SJSA1 (cell line): ENCODE measurements at places on chromosomes 2 and 18. TPM values are rescaled to one million over a fixed set of nuclear protein-coding genes. Genes with fewer than 3 reads are reported as not detected.

GRCh38 chr2:88845772-88846661, 154.5 kb downstream of the RPIA start:
- no peaks in the 10 kb centered on the region for H3K4me1 ChIP-seq
- no peak overlapping the region for H3K27ac ChIP-seq
- no peaks in the 10 kb centered on the region for H3K36me3 ChIP-seq
- H3K4me3 ChIP-seq: no peak overlapping the region

Gene TMEM163
- not detected in 2 replicates for total RNA-seq

DNA sequence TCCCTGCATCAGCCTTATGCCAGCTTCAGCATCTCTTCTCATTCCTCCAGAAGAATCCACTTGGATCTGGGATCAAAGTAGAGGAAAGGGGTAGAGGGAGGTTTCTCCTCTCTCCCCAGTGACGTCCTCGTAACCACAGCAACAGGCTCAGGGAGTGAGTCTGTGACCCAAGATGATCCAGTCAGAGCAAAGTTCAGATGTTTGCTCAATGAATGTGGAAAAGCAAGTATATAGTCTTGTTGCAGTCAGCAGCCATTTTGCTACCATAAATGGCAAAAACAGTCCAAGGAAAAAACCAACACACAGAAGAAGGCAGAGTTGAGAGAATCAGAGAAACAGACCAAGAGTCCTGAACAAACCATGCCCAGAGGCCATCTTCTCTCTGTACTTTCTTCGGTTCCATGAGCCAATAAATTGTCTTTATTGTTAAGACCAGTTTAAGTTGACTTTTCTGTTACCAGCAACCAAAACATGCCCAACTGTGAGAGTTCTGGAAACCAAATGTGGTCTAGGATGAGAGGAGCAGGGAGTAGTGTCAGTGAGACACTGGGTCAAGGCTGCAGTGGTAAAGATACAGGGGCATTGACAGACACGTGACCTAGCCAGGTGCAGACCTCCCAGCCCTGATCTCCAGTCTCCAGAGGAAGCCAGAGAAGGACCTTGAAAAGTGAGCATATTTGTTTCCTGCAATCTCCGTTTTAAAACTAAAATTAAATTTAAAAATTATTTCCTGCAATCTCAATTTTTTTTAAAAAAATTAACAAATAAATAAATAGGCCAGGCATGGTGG, 3.2 kb upstream of the CXCR1 start:
- no peaks in the 10 kb centered on the region for H3K4me1 ChIP-seq
- no peak overlapping the region for H3K4me3 ChIP-seq
- H3K27me3 ChIP-seq: 0 out of 2 replicates have a peak, but pooled peaks cover 10% of the 10 kb centered on the region
- no peak overlapping the region for H3K27ac ChIP-seq

Gene MEP1B
- total RNA-seq: not detected in 2 replicates

DNA sequence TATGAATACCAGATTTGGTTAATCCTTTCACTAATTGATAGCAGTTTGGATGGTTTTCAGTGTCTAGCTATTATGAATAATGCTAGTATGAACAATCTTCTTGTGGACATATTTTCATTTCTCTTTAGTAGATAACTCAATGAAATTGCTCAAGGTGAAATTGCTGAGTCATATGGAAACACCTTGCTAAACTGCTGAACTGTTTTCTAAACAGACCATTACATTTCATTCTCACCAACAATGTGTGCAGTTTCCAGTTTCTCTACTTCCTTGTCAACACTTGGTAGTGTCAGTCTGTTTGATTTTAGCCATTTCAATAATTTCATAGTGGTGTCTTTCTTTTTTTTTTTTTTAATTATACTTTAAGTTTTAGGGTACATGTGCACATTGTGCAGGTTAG, 250.0 kb downstream of the HRH4 start:
- DNase-seq: no peak
- H3K36me3 ChIP-seq: no peaks in the 10 kb centered on the region
- H3K4me3 ChIP-seq: no peak overlapping the region
- H3K27ac ChIP-seq: no peak overlapping the region
- no peaks in the 10 kb centered on the region for H3K27me3 ChIP-seq

DNA sequence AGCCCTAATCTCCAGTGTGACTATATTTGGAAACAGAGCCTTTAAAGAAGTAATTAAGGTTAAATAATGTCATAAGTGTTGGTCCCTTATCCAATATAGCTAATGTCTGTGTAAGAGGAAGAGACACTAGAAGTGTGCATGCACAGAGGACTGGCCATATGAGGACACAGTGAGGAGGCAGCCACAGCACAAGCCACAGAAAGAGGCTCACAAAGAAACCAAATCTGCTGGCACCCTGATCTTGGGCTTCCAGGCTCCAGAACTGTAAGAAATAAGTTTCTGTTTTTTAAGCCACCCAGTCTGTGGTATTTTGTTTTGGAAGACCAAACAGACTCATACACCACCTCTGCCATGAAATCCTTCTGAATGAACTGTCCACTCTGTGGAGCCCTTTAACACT, 186.4 kb upstream of the SLC39A10 start:
- no peak overlapping the region for H3K27ac ChIP-seq
- H3K36me3 ChIP-seq: no peaks in the 10 kb centered on the region
- DNase-seq: no peak
- no peaks in the 10 kb centered on the region for H3K27me3 ChIP-seq
- no peaks in the 10 kb centered on the region for H3K4me1 ChIP-seq
- H3K4me3 ChIP-seq: no peak overlapping the region

Gene GPR75
- total RNA-seq: 1.5 and 2.3 TPM in 2 replicates

- peaks cover 18% of the 10 kb centered on the region for H3K4me1 ChIP-seq
- H3K36me3 ChIP-seq: peaks cover 88% of the 10 kb centered on the region
- DNase-seq: no peak
These were observed 5.7 kb downstream of the CDC42EP3 start for GRCh38 chr2:37665604-37666362.

DNA sequence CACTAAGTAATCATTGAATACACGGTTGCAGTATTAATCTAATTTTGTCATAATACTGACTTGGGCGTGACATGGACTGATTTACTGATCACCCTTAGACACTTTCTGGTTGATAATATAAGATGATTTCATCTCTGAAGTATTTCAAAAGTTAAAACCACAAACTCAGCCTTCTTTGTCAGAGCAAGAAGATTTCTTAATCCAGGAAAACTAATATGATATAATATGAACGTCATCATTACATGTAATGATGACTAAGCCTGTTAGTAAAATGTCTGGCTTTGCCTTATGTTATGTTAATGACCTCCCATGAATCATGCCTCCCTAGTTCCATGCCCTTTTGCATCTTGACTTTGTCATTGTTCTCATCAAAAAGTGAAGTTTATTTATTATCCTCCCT, 1325.0 kb upstream of the CDH2 start:
- no peak overlapping the region for H3K4me3 ChIP-seq
- H3K27ac ChIP-seq: no peak overlapping the region
- H3K36me3 ChIP-seq: no peaks in the 10 kb centered on the region
- H3K27me3 ChIP-seq: no peaks in the 10 kb centered on the region

- peaks cover 3% of the 10 kb centered on the region; the same call in 1 of the 2 replicates for H3K36me3 ChIP-seq
- H3K4me1 ChIP-seq: peaks cover 17% of the 10 kb centered on the region
- H3K27me3 ChIP-seq: no peaks in the 10 kb centered on the region
- peak within 1 kb of the TSS; percentile 76 for H3K27ac ChIP-seq
These were observed at the start of gene SLC66A3 for GRCh38 chr2:11155381-11156035. Gene SLC66A3 (plus strand): TSS chr2:11155467. CDS start chr2:11155547, 80 bp downstream.

GRCh38 chr2:102253140-102253752, 58.1 kb upstream of the IL1RL1 start:
- no peak overlapping the region for H3K27ac ChIP-seq
- no peak for DNase-seq
- H3K36me3 ChIP-seq: no peaks in the 10 kb centered on the region
- H3K27me3 ChIP-seq: no peaks in the 10 kb centered on the region
- H3K4me3 ChIP-seq: no peak overlapping the region

DNA sequence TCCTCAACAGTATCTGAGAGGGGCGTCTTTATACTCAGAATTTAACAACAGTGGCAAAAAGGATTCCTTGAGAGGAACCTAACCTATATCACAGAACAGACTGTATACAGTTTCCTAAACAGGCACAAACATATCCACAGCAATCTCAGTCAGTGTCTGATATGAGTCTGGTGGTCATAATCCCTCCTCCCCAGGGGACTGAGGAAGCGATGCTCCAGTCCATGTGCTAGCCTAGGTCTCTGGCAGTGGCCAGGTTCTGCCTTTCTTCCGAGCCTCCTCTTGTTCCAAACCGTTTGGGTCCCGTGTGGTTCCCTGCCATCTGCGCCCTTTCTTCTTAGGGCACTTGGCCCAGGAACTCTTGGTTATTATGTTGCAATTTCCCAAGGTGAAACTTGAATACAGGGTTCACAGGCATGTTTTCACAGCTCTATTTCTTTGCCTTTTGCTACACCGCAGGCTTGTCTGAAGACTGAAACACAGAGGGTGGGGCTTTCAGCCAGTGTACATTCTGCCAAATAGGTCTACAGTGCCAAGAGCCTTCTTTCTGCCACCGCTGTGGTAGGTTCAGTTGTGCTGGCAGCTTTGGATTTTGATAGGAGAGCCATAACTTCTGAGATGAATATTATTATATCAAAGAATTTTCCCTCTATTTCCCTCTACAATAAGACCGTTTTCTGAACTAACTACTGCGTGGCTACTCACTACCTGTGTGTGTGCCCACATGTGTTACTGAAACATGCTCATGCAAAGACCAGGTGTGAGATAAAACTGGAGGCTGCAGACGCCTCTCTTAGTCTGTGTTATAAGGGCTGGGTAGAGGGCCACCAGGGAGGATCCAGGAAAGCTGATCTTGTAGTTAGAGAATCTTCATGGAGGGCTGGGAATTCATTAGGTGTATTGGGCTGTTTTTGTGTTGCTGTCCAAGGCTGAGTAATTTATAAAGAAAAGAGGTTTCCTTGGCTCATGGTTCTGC, 75.0 kb upstream of the HAAO start:
- no peaks in the 10 kb centered on the region for H3K36me3 ChIP-seq
- no peak for DNase-seq
- no peak overlapping the region for H3K27ac ChIP-seq
- no peaks in the 10 kb centered on the region for H3K4me1 ChIP-seq
- H3K27me3 ChIP-seq: no peaks in the 10 kb centered on the region

Gene CRYGD
- total RNA-seq: not detected in 2 replicates

- no peak for DNase-seq
- H3K36me3 ChIP-seq: no peaks in the 10 kb centered on the region
- no peak overlapping the region for H3K27ac ChIP-seq
- H3K4me1 ChIP-seq: no peaks in the 10 kb centered on the region
- no peaks in the 10 kb centered on the region for H3K27me3 ChIP-seq
- H3K4me3 ChIP-seq: no peak overlapping the region
These were observed 73.1 kb upstream of the NXPH2 start for GRCh38 chr2:138853296-138853695.

- no peak overlapping the region for H3K4me3 ChIP-seq
- H3K4me1 ChIP-seq: no peaks in the 10 kb centered on the region
- H3K27ac ChIP-seq: no peak overlapping the region
- no peaks in the 10 kb centered on the region; the same call in 1 of the 2 replicates for H3K27me3 ChIP-seq
These were observed 357.5 kb upstream of the ID2 start for GRCh38 chr2:8324164-8324856.

GRCh38 chr18:68387246-68387645, 327.7 kb downstream of the TMX3 start:
- no peaks in the 10 kb centered on the region for H3K4me1 ChIP-seq
- no peak overlapping the region for H3K27ac ChIP-seq
- DNase-seq: no peak
- H3K27me3 ChIP-seq: no peaks in the 10 kb centered on the region
- no peak overlapping the region for H3K4me3 ChIP-seq

Gene PLB1
- 4.5 and 4.6 TPM in 2 replicates for total RNA-seq
